ENCODE measurements at places on chromosomes 2 and 18.

DNA sequence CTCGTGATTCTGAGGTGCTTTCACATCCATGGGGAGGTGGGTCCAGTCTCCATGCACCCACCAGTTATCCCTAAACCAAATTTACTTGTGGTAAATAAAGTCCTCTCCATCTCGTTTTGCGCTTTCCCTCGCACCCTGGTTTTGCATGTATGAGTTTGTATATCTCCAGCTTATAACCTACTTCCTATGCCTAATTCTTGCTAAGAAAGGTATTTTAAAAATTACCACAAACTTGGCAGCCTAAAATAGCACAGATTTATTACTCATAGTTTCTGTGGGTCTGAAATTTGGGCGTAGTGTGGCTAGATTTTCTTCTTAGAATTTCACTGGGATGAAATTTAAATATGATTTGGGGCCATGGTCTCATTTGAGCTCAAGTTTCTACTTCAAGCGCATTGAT lies 511.5 kb downstream of the NYAP2 start:
- DNase-seq: no peak

DNA sequence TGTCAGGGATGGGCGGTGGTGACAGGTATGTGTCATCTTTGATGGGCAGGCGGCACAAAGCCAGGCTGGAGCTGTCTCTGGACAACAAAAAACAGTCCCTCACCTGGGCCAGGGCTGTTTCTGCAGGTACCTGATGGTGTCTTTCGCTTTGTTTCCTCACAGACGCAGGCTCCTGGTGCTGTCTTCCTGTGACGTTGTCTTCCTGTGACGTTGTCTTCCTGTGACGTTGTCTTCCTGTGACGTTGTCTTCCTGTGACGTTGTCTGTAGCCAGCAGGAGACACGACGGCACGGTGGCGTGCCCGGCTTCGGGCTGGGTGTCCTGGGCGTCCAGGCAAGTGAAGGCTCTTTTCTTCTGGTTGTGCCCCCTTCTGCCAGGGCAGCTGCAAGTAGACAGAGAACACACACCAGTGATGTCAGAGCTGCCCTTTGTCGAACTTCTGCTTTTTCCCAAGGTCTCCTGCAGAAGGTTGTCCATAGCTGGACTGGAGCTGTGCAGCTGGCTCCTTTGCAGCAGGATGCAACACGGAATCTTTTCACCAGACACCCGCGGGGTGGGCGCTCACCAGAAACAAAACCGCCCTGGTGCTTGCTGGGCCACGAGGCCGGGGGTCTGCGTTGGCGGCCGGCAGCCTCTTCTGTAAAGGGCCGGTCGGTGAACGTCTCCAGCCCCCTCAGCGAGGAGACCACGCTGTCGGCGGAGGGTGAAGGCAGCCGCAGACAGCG lies 21.1 kb downstream of the GPR35 start:
- no peak for DNase-seq

GRCh38 chr18:77065221-77065981 lies 67.2 kb downstream of the MBP start:
- DNase-seq: peak; percentile 47

DNA sequence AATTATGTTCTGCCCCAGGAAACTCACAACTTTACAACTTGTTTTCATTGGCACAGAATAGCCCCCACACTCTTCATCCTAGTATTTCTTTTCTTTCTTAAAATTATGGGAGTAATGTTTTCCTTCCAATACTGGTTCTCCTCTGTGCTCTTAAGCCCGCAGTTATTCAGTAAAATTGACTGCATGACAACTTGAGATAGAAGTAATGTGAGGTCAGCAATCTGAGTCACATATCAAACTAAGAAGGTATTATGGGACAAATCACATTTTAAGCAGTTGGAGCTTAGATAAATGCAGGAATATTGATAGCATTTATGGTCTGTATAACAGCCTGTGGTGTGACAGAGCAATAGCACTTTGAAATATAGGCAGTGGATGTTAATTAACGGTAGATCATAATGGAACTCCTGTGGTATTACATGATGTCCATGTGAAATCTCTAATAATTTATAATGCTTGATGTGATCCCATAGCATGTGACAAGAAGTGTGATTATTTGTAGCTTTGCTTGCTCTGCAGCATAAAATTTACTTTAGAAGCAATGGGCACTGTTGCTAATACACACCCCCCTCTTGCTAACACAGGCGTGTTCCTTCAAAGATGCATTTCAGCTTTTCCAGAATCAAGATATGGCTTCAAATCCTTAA lies 351.4 kb upstream of the CDH20 start:
- DNase-seq: no peak

GRCh38 chr2:7748717-7749415 lies 831.7 kb downstream of the RNF144A start:
- no peak for DNase-seq

GRCh38 chr18:46488471-46489213 lies 168.4 kb downstream of the LOXHD1 start:
- no peak for DNase-seq

DNA sequence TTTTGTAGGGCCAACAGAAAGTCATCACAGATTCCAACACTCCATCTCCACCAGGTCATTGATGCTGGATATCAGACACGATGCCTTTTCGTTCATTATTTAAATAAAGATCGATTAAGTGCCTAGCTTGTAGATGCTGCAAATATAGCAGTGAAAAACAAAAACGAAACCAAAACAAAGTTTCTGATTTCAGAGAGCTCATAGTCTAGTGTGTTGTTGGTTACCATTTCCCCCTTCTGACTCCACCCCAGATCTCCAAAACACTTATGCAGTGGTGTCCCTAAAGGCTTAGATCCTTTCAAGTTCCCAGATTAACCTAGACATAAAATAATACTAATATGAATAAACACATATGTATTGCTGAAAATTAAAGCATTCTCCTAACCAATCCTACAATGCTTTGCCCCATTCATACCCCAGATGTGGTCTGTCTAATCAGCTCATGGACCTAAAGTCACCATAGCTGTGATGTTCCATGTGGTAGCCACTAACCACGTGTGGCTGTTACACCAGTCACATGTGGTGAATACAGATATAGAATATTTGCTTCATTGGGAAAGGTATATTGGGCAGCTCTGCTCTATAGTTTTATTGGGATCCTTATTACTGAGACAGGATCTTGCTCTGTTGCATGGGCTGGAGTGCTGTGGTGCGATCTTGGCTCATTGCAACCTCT lies 787.2 kb downstream of the TDRD15 start:
- no peak for DNase-seq

DNA sequence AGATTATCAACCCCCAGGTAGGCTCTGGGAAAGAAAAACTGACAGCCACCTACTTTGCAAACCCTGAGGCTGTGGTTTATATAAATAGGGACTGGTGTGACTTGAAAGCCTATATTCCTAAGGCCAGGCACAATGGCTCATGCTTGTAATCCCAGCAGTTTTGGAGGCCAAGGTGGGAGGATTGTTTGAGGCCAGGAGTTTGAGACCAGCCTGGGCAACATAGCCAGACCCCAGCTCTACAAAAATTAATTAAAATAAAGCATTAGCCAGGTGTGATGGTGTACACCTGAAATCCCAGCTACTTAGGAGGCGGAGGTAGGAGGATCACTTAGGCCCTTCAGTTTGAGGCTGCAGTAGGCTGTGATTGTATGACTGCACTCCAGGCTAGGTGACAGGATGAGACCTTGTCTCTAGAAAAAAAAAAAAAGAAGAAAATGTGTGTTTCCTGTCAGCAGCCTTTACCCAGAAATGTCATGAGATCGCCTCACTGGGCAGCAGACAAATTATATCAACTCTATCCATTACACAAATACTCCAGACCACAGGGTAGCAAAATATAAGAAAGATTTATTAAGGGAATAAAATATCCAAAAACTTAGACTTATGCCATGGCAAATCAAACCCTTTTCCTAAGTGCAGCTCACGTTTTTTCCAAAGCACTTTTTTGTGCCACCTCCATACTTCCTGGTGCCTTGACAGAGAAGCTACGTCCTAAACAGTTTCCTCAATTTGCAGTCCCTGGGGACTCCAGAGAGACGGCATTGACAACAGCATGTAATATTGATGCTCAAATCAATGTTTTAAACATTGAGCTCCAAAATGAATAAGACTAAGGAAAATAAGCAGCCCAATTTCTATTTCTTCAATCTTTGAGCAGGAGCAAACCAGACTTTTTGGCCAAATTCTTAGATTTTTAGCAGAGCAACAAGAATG lies 190.8 kb upstream of the NDUFV2 start:
- DNase-seq: no peak

- DNase-seq: no peak
These were observed 12.3 kb downstream of the CREG2 start for GRCh38 chr2:101374821-101375561.

Measured in dorsolateral prefrontal cortex (tissue), 122 donors.